Colonic mucosa (tissue), 4 donors: ENCODE measurements at places on chromosomes 5 and 9. TPM values are rescaled to one million over a fixed set of nuclear protein-coding genes. Genes with fewer than 3 reads are reported as not detected.

MCC gene
- total RNA-seq: 3.1 TPM

OR1J2 gene
- total RNA-seq: not detected

WHRN gene
- 3.3 TPM for total RNA-seq

GPX3 gene
- total RNA-seq: 30.2 TPM

PCDHGA12 gene
- total RNA-seq: 1.0 TPM

IL9 gene
- not detected for total RNA-seq

NR2F1-AS1 gene
- total RNA-seq: 2.4 TPM

CD72 gene
- total RNA-seq: 0.69 TPM

CYLC2 gene
- total RNA-seq: not detected

CCDC187 gene
- total RNA-seq: 0.30 TPM

BSPRY gene
- 25.6 TPM for total RNA-seq

HMMR gene
- 44.5 TPM for total RNA-seq

RFESD gene
- total RNA-seq: 0.89 TPM

ERAP2 gene
- total RNA-seq: 18.3 TPM

PFN3 gene
- total RNA-seq: not detected

SH3GLB2 gene
- total RNA-seq: 109 TPM

ZCCHC9 gene
- total RNA-seq: 24.9 TPM

ANKRD34B gene
- total RNA-seq: not detected

CCNJL gene
- total RNA-seq: 21.6 TPM

SPATA31D4 gene
- not detected for total RNA-seq

LCN1 gene
- total RNA-seq: not detected

TMEM252 gene
- total RNA-seq: not detected

FBP1 gene
- 43.8 TPM for total RNA-seq

DMRT3 gene
- not detected for total RNA-seq

IFNA13 gene
- not detected for total RNA-seq

IRX2 gene
- total RNA-seq: 0.12 TPM

GABRA6 gene
- total RNA-seq: not detected

C9orf152 gene
- 80.1 TPM for total RNA-seq
